ENCODE measurements at places on chromosomes 4 and X.

DNA sequence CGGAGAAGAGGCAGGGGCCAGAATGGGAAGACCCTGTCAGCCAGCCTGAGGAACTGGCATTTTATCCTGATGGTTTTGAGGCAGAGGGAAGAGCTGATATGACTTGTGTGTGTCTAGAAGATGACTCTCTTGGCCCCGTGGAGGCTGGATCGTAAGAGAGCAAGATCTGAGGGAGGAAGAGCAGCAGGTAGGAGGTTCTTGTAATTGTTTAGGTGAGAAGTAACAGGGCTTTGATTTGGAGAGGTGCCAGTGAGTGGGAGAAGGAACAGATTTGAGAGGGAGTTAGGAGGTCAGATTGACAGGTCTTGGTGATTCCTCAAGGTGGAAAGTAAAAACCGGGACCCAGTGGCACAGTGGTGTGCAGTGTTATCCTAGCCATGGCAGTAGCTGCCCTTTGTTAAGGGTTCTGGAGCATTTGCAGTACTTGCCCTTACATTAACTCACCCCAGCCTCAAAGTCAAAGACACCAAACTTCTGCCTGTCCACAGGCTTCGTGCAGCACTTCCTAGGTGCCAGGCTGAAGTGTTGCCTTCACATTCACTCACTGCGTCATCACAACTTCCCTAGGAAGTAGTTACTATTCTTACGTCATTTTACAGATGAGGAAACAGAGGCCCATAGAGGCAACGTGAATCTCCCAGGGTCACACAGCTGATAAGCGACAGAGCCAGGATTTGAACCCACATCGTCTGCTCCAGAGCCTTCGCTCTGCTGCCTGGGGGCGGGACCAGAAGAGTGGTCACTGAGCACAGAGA is 23.7 kb downstream of the RTL5 start:
- DNase-seq = no peak

- DNase-seq = no peak
These were observed 90.1 kb downstream of the CEP44 start for GRCh38 chr4:174373821-174374220.

DNA sequence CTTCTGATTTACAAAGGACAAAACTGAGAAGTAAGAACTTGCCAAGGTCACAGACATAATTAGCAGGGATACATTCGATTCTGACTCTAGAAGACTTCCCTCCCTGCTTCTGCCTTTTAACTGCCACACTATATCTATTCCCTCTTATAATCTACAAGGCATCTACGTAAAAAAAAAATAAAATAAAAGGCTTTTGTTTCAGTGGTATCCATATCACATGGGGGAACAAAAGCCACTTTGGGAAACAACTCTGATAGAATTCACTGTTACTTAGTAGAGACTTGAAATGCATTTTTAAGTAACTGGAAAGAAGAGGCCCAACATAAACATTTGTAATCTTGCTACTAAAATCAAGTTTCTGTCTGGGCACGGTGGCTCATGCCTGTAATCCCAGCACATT is 247.2 kb downstream of the SCFD2 start:
- DNase-seq = no peak

GRCh38 chr4:172109466-172109865 is 296.3 kb downstream of the GALNTL6 start:
- no peak for DNase-seq

- no peak for DNase-seq
These were observed 1.9 kb downstream of the EVC start for GRCh38 chr4:5712931-5713330.

DNA sequence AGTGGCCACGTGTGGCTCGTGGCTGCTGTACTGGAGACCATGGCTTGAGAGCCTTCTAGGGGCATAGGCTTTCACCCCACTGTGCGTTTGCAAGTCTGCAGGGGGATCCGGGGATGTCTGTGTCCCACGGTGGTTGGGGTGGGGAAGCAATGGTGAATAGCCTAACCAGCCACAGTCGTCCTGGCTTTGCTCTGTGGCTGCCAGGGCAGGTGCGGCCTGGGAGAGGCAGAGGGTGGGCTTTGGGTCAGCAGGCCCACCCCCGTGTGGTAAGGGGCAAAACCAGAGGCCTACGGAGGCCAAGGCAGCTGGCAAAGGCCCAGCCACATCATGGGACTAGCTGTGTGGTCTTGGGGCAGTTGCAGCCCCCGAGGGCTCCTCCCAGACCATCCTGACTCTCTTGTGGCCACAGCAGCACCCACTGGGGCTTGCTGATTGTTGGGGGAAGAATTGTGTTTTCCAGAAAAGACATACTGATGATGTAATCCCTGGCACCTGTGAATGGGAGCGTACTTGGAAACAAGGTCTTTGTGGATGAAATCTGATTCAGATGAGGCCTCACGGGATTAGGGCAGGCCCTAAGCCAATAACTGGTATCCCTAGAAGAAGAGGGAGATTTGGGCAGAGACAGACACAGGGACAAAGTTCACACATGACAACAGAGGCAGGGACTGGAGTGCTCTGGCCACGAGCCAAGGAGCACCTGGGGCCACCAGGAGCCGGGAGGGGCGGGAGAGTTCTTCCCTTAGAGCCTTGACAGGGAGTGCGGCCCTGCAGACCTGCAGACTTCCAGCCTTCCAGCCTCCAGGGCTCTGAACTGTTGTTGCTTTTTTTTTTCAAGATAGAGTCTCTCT is 2.9 kb downstream of the CPZ start:
- DNase-seq = no peak

GRCh38 chr4:3344104-3344503 is 51.3 kb downstream of the RGS12 start:
- no peak for DNase-seq

- DNase-seq = no peak
These were observed 96.1 kb upstream of the FAM9B start for GRCh38 chrX:9130031-9130430.

DNA sequence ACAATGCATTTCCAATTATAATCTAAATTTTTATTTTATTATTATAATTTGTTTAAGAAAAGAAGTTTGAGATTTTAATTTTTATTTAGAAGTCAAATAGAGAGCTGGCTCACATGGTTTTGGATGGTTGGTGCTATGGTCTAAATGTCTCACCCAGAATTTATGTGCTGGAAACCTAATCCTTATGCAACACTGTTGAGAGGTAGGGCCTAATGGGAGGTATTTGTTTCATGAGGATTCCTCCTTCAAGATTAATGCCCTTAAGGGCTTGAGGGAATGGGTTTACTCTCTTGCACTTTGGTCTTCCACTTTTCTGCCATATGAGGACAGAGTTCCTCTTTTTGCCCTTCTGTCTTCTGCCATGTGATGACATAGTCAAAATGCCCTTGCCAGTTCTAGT is 960.5 kb upstream of the IGFBP7 start:
- DNase-seq = no peak

DNA sequence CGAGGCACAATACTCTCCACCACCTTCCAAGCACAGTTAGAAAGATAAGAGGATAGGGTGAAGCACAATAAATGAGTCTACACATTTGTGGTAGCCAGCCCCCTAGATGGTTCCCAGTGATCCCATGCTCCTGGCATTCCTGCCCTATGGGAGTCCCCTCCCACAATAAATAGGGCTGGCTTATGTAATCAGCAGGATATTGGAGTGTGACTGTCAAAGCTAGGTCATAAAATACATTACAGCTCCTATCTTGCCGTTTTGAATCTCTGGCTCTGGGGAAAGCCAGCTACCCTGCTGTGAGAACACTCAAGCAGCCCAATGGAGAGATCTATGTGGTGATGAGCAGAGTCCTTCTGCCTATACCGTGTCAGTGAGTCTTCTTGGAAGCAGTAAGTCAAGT is 198.7 kb upstream of the NOCT start:
- DNase-seq = no peak

GRCh38 chr4:924107-925096 is 7.7 kb downstream of the GAK start:
- DNase-seq = no peak
